Cardiac septum (tissue), 1 donor: ENCODE measurements at places on chromosomes 1 and 21.

- DNase-seq: no peak
Observed at GRCh38 chr1:83606416-83606955, 392.4 kb downstream of the TTLL7 start.

GRCh38 chr1:151199873-151200581, 1.7 kb downstream of the PIP5K1A start:
- no peak for DNase-seq

GRCh38 chr1:204127597-204128242, 24.1 kb downstream of the ETNK2 start:
- DNase-seq: no peak

DNA sequence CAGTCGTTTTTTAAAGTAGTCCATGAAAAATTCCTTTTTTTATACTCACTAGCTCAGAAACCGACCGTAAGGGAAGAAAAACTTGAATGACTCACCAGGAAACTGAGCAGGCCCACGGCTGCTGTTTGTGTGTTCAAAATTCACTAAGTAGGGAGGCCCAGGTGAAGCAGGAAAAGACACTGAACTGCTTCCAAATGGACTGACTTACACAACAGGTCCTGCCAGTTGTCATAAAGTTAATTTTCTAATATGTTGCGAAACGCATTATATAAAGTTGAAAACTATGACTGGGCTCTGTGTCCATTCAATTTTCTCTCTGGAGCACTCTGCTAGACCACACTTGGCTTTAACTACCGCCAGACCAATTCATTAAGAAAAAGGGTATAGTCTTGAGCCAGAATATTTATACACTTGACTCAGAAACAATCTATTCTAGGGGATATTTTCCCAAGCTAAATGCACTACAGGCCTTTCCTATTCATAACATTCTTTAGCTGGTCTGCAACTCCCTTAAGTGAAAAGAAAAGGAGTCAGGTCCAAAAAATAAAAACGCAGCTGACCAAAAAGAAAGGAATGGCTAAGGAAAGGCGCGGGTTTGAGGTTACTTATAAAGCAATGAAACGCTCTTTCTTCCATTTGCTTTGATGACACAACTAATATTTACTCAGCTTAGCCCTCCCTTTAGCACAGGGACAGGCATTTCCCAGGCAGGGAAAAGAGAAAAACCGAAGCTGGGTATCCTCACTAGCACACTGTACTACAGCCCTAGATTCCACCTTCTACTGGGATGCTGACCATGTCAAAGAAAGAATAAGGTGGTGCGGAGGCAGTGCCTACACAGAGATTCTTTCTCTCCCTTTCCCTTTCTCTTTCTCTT, 306.3 kb upstream of the ESRRG start:
- DNase-seq: no peak

DNA sequence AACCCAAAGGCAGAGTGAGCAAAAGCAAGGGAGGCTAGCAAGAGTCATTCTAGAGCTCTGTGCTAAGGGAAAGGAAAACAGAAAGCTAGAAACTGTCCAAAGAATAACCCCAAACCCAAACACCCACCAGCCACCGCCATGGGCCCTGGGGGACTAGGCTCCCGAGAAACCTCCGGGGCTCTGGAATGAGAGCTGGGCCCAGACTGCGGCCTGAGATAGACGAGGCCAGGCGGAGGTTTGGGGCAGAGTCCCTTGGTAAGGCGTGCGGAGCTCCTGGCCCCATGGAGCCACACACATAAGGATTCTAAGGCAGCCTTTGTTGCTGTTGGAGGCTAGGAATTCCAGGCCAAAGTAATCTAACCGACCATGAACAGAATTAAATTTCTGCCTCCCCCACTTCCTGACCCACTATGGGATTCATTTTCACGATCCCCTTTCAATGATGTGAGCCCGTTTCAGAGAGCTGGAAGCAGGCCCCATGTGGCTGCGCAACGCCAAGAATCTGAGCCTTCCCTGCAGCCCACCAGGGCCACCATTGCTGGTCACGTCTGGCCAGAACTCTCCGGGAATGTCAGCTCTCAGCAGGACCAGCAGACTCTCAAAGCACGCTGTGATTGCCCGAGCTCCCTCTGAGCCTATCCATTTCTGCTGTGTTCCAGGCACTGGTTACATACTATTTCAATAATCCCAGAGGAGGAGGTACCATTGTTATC, 145.0 kb downstream of the TRABD2B start:
- no peak for DNase-seq

GRCh38 chr21:27154451-27155129, 187.7 kb upstream of the ADAMTS5 start:
- DNase-seq: no peak

DNA sequence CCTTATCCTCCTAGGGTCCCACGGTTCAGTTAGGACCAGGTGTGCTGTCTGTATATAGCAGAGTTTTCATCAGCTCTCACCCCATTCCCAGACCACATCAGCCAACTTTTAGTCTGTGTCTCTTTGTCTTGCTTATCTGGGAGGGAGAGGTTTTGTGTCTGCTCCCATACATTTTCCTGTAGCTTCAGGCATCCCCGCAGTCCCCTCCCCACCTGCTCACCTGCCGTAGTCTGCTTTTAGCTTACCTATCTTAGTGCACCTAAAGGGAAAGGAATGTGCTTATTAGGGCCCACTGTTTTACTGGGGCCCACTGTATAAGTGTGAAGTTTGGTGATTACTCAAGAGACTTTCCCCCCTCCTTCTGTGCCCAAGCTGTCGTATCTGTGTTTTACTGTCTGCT, 225.1 kb downstream of the PLA2G4A start:
- no peak for DNase-seq

- no peak for DNase-seq
Observed at GRCh38 chr1:47559944-47560695, 122.3 kb downstream of the FOXD2 start.

- DNase-seq: no peak
Observed at GRCh38 chr1:110559157-110559556, 40.2 kb upstream of the KCNA10 start.

GRCh38 chr1:237864338-237865244, 26.1 kb downstream of the ZP4 start:
- peak; percentile 81 for DNase-seq

- no peak for DNase-seq
Observed at GRCh38 chr1:63618011-63618410, 24.8 kb downstream of the PGM1 start.

DNA sequence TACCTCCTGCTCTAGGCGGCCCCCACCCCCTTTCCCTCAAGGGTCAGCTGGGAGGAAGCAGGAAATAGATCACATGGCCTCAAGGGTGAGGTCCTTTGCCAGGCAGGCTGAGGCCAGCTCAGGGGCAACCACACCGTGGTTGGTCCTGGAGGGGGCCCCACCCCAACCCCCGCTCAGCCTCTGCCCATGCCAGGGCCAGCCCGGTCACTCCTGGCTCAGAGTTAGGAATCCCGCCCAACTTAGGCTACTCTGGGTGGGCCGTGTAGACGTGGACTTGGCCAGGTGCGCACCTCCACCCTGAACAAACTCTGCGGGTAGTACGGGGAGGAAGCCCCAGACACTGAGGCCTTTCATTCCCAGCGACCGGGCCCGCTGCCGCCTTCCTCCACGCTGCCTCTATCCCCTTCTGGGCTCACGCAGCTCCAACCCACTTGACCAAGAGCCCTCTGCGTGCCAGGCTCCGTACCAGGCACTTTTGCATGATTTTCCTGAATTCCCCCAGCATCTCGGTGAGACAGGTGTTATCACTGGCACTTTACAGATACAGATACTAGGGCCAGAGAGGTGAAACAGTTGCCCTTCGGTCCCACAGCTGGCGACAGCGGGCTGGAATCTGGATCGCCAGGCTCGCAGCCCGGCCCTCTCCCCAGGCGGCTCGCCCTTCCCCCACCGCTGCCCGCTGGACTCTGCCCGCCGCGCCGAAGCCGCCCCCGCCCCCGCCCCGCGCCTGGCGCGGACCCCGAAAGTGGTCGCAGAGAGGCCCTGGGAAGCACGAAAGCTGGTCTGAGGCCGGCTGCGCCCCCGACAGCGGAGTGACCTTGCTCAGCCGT, 769 bp downstream of the GALE start:
- DNase-seq: no peak

- no peak for DNase-seq
Observed at GRCh38 chr21:27776925-27777553, 810.2 kb upstream of the ADAMTS5 start.

GRCh38 chr1:43982808-43983207, 3.8 kb downstream of the B4GALT2 start:
- DNase-seq: no peak

DNA sequence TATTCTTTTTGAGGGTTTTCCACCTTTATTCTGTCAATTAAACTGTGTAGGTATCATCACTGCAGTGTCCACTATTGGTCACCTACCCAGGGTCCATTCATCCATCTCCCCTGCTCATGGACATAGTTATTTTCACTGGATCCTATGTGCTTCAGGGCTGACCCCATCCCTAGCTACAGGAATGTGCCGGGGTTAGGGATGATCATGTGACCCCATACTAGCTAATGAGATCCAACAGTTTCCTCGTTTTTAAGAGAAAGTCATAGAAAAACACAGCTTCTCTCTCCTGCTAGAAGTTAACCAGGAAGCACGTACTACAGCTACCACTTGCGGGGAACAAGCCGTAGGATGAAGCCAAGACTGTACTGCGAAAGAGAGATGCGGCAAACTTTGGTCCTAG, 19.6 kb downstream of the PTGER3 start:
- DNase-seq: no peak

- DNase-seq: no peak
Observed at GRCh38 chr1:63557365-63557987, 34.2 kb downstream of the EFCAB7 start.

- DNase-seq: no peak
Observed at GRCh38 chr1:226287587-226287986, 21.4 kb downstream of the LIN9 start.

- DNase-seq: no peak
Observed at GRCh38 chr1:231720652-231721325, 94.2 kb downstream of the DISC1 start.

- DNase-seq: no peak
Observed at GRCh38 chr1:157781048-157781447, 4.1 kb upstream of the FCRL2 start.

DNA sequence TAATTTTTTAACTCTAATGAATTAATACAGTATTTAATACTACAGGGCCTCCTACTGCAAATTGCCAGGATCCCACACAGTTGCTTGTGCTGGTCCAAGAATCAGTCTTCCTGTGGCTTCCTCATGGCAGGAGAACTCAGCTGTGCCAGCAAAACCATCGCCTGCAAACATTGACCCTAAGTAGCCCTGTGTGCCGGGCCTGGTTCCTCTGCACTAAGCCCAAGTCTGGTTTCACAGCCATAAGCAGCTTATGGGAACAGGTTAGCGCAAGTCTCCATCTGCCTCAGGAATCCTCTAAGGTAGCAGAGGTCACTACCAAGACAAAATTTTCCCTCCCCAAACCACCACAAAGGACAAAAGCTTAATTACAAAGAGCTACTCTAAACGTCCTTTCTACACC, 216.6 kb downstream of the PLA2G4A start:
- no peak for DNase-seq

- no peak for DNase-seq
Observed at GRCh38 chr1:10267921-10268320, 57.6 kb downstream of the KIF1B start.

DNA sequence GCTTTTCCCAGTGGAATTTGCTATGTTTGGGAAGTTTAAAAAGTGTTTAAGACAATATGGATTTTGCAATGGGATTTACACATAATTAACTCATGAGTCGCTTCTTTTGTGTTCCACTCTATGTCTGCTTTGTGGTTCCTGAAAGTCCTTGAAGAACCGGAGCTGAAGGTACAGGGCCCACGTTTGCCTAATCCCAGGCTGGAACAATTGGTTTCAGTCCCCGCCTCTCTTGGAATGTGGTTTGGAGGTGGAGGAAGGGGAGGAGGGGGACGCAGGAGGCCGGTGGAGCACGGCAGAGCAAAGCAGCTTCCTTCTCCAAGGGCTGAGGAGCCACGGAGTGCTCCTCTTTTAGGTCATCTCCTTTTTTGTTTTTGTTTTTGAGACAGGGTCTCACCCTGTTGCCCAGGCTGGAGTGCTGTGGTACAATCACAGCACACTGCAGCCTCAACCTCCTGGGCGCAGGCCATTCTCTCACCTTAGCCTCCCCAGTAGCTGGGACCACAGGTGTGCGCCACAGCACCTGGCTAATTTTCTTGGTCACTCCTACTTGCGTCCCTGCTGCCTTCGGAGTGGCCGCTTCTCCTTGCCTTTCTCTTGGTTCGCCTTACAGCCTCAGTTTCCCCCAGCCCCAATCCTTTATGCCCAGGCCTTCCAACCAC, 129.5 kb upstream of the ERRFI1 start:
- no peak for DNase-seq

DNA sequence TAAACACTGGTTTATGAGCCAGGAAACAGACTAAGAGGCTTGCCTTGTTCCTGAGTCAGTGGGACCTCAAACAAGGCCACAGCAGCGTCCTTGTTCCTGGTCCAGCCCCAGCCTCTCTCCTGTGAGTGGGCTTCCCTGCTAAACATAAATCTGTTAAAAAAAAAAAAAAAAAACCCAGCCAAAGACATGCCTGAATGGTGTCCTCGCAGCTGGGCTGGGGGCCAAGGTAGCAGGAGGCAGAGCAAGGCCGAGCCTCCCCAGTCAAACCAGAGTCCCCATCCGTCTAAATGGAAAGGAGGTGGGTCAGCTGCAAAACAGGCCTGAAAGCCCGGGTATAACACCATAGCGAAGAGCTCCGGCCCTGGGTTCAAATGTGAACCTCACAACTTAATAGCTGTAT, 18.1 kb upstream of the IFFO2 start:
- no peak for DNase-seq

DNA sequence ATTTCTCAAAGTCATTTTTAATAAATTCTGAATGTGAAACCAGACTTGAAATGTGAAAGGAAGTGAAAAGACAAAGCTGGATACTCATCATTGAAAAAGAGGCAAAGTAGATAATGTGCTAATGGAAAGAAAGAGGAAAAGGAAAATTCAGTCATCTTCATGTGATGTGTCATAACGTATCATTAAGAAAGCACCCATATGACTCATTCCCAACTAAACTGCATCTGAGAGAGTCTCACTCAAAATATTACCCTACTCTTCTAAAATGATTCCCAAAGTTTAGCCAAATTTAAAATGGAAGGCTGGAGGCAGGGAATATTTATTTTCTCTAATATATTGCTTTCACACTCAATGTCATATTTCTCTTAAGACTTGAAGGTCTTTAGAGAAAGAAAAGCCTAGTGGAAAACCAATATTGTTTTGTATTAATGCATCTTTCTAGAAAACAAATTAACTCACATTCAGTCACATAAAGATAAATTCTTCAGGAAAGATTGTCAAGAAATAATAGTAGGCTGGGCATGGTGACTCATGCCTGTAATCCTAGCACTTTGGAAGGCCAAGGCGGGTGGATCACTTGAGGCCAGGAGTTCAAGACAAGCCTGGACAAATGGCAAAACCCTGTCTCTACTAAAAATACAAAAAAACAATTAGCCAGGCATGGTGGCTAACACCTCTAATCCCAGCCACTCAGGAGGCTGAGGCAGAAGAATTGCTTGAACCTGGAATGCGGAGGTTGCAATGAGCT, 129.9 kb downstream of the SLC30A10 start:
- DNase-seq: no peak

GRCh38 chr1:204947338-204947737, 76.7 kb downstream of the NFASC start:
- DNase-seq: no peak

- DNase-seq: no peak
Observed at GRCh38 chr1:213744780-213745179, 243.0 kb upstream of the PROX1 start.

GRCh38 chr21:44598061-44598460, 2.3 kb upstream of the KRTAP10-7 start:
- DNase-seq: no peak
